ENCODE measurements at places on chromosomes 13 and 19.

DNA sequence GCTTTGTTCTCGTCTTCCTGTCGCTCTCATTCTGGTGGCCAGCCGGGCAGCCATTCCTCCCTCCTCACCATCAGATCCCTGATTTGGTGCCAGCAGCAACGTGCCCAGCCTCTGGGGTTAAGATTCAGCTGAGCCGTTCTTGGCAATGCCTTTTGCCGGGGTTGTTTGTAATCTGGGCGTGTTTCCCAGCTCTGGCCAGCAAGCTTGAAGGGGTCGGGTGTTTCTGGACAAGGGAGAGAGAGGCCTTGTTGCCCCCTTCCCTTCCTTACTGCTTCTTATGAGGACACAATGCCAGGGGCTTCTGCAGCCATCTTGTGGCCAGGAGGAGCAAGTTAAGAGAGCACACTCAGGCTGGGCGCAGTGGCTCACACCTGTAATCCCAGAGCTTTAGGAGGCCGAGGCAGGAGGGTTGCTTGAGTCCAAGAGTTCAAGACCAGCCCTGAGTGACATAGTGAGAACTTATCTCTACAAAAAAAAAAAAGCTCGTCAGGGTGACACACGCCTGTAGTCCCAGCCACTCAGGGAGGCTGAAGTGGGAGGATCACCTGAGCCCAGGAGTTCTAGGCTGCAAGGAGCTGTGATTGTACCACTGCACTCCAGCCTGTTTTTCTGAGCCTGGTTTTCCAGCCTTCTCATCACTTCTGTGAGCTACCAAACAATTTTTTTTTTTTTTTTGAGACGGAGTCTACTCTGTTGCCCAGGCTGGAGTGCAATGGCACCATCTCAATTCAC is 10.7 kb upstream of the CRTC1 start:
- DNase-seq = no peak

- DNase-seq = no peak
These were observed 17.1 kb upstream of the LRCH1 start for GRCh38 chr13:46535825-46536224.

GRCh38 chr13:50677687-50678463 is 165.6 kb downstream of the DLEU7 start:
- DNase-seq = no peak

- DNase-seq = peak; percentile 6
These were observed 51.0 kb downstream of the DIAPH3 start for GRCh38 chr13:60112771-60113170.

DNA sequence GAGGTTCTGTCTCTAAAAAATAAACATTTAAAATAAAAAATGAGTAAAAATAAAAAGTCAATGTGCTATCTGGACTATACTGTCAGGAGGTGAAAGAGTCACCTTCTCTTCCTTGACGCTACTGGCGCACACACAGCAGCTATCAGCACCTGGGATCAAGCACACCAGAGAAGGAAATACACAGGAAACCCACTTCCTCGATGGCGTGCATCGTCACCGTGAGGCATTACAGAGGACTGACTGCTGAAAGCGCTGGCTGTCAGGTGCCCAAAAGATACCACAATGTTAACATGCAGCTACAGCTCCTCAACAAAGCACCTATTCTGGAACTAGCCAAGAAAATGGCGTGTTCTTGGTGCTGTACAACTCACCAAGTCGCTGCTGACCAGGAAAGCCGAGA is 6.1 kb downstream of the SLC35E1 start:
- no peak for DNase-seq

- DNase-seq = no peak
These were observed 958 bp upstream of the OBI1 start for GRCh38 chr13:78659732-78660494.

DNA sequence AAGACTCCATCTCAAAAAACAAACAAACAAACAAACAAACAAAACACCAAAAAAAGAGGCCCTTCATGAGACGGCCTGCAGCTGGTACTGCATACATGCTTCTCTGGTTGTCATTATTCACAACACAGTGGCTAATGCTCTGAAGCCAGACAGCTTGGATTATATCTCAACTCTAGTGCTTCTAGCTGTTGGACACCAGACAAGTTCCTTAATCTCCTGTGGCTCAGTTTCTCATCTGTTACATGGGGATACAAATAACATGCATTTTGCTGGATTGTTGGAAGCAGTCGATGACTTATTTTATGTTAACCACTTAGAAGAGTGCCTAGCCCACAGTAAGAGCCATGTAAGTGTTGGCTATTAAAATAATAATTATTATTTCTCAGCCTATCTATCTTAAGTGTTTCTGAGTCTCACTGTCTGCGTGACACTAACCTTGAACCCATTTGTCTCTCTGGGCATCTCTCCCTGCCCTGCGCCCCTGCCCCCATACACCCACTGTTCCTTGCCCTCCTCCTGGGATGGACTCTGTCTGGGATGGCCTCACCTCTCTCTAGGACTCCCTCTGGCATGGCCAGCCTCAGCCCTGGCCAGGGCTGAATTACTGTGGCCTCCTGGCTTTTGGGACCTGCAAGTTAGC is 3.1 kb upstream of the JUNB start:
- no peak for DNase-seq

- no peak for DNase-seq
These were observed 882.0 kb upstream of the SLITRK6 start for GRCh38 chr13:86681223-86681622.

GRCh38 chr13:23391752-23392151 is 41.8 kb downstream of the SACS start:
- DNase-seq = no peak

- no peak for DNase-seq
These were observed 8.0 kb downstream of the FXYD3 start for GRCh38 chr19:35123573-35123972.

GRCh38 chr19:47676811-47677210 is 36.4 kb upstream of the EHD2 start:
- DNase-seq = no peak

- DNase-seq = no peak
These were observed 325.4 kb downstream of the FOXO1 start for GRCh38 chr13:40341096-40341471.

DNA sequence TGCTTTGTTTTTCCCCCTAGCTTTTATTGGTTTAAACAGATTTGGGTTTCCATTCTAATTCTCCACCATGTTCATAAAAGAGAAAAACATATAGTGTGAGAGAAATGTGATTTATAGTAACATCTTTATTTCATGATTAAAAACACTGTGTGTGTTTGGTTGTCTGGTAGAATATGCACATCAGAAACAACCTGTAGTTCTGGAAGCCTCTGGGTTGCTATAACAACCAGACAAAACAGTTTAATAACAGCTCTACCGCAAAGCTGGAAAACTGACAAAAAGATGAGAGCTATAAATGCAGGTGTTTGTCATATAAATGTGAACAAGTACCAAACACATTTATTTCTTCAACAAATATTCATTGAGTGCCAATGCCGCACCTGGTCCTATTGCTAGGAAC is 9.8 kb downstream of the KBTBD6 start:
- no peak for DNase-seq

GRCh38 chr13:25752957-25753551 is 298.8 kb downstream of the SHISA2 start:
- DNase-seq = peak; percentile 43

DNA sequence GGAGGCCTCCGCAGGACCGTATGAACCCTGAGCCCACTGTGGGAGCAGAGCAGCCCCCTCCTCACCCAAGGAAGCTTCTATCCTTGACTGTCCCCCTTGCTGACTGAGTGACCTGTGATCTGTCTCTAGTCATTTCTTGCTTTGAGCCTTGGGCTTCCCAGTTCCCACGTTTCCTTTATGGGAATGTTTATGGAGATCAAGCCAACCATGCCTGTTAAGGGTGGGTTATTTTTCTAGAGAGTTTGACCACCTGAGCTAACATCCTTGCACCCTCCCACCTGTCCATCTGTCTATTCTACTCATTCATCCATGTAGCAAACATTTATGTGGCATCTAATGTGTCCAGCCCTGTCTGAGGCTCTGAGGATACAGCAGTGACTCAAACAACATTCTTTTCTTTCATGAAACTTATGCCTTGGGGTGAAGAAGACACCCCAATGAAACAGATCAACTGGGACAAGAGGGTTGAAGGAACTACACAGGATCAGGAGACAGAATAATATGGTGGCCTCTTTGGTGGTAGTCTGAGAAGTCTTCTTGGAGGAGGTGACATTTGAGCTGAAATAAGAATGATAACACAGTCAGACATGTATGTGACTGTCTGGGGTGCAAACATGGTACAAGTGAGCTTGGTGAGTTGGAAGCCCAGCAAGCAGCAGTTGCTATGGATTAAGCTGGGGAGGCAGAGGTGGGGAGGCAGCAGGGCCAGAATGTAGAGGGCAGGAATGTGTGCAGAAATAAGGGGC is 30.5 kb downstream of the CERS4 start:
- no peak for DNase-seq

DNA sequence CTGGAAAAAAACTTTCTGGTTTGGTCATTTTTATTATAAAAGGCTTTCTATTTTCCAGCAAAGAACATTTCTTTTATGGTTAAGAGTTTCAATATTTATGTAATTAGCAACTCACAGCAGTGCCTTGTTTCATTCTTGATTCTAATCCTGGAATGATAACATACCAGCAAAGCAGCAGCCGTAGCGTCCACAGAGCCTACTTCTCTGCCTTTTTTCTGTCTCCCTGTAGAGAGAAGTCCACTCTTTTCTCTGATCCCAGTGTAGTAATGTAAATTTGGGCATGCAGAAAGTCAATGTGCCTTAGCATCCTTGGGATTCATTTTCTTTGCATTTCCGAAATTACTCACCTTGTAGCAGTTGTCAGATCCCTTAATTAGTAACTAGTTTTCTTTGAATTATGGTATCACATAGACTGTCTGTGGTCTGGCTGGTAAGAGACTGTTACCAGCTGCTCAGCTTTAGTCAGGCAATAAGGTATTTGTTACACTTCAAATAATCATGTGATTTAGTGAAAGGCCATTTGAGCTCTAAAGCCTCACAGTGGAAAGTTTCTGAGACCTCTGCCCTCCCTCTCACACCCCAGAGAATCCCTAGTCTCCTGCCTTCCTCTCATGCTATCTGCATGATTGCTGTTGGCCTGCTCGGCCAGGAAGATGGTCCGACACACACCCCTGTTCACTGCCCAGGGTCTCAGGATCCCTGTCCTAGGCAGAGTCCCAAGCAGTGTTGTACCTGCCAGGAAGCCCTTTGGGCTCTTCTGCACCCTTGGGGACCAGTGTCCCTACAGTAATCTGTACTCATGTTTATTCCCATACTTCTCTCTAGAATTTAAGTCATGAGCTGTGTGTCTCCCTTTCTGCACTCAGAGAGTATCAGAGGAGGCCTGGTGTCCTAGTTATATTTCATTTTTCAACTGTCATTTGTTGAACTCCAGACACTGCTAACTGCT is 86.3 kb downstream of the LRCH1 start:
- DNase-seq = no peak

DNA sequence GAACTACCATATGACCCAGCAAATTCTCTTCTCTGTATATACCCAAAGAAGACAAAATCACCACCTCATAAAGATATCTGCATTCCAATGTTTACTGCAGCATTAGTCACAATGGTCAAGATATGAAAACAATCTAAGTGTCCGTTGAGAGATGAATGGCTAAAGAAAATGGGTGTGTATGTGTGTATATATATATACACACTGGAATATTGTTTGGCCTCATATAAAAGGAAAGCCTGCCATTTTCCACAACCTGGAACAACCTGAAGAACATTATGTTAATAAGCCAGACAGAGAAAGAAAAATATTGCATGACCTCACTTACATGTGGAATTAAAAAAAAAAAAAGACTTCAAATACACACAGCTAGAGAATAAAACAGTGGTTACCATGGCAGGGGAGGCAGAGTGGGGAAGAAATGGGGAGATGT is 29.5 kb upstream of the RBM26 start:
- DNase-seq = peak; percentile 37

- DNase-seq = no peak
These were observed 1.1 kb downstream of the UBXN6 start for GRCh38 chr19:4456476-4456842.

Data from HS-5 (cell line).